ENCODE measurements at places on chromosomes 3 and 15. TPM values are rescaled to one million over a fixed set of nuclear protein-coding genes. Genes with fewer than 3 reads are reported as not detected.

- DNase-seq: peak; percentile 49
Measured at GRCh38 chr3:69306239-69307185, 79.4 kb downstream of the FRMD4B start.

- DNase-seq: no peak
Measured at GRCh38 chr15:99668533-99669182, 64.6 kb downstream of the LYSMD4 start.

The HYPK gene
- 7.0 TPM for total RNA-seq

The CLRN1 gene
- not detected for total RNA-seq

Data from occipital lobe (tissue), 3 donors.